ENCODE measurements at places on chromosomes 1 and 21.

DNA sequence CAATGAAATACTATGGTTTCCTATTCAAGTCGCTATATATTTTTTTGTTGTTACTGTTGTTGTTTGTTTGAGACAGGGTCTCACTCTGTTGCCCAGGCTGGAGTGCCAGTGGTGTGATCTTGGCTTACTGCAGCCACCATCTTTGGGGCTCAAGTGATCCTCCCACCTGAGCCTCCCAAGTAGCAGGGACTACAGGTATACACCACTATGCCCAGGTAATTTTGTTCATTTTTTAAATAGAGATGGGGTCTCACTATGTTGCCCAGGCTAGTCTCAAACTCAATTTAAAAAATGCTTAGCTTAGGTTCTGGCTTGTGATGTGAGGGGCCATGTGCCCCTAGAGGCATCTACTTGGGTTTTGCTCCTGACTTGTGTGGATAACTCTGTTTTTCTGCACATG lies 9.8 kb downstream of the RABIF start:
- no peak for DNase-seq

DNA sequence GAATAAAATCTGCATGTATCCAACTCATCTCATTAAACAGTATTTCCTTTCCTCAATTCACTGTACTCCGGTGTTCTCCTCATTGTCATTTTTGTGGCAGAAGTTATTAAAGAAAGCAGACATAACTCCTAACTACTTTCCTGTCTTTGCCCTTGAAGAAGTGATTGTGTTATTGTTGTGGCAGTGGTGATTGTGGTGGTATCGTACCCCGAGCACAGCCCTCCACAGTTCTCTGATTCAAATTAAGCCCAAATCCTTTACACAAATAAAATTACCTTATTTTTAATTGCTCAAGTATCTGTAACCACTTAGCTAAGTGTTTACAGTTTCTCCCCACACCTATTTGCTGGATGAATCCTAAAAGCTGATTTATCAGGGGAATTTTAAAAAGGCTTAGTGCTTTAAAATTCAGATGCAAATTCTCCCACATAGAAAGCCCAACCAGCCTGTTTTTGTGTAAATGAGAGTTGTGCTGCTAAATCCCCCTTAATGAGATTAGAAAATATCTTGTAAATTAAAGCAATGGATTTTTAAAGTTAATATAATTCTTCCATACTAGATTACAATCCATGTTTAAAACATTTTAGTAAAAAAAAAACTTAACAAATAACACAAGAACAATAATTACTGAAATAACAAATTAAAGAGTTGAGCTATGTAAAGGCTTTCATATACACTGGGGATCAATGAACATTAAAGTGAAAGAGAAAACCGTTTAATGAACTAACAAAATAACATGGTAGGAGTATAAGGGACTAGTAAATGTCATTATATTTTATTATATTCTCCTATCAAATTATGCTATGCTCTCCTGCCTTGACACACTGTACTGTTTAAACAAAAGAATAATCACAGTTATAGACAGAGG lies 259.0 kb downstream of the NEGR1 start:
- no peak for DNase-seq

DNA sequence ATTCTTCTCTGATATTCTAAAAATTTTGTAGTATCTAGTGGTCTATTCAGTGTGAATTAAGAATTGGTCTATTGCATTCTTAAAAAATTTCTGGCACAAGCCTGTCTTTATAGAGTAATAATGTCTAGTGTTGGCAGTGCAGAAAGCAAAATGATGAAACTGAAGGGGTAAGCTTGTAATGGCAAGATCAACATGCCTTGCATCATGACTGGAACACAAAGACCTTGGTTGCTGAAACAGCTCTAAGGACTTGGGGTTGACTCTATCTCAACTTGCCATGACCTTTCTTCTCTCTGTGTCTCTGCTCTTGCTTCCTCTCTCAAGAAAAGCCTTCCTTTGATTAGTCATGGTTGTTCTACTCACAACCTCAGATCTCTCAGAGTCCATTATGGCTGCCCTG lies 46.8 kb upstream of the PROX1 start:
- DNase-seq = no peak

GRCh38 chr1:23366598-23366997 lies 3.0 kb downstream of the ZNF436 start:
- no peak for DNase-seq

- no peak for DNase-seq
These were observed 9.9 kb upstream of the MAPKAPK2 start for GRCh38 chr1:206674745-206675175.

DNA sequence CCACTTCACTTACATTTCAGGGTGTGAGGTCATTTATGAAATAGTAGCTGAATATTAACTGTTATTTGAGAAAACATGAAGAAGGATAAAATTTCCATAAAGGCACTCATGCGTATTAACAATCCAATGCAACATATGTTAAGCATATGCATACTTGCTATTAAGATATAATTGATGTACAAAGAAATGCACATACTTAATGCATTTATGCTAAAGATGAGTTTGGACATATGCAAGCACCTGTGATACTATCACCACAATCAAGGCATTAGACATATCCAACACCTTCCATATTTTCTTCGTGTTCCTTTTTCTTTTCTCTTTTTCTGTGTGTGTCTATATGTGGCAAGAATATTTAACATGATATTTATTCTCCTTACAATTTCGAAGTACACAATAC lies 464.8 kb upstream of the BRINP3 start:
- no peak for DNase-seq

DNA sequence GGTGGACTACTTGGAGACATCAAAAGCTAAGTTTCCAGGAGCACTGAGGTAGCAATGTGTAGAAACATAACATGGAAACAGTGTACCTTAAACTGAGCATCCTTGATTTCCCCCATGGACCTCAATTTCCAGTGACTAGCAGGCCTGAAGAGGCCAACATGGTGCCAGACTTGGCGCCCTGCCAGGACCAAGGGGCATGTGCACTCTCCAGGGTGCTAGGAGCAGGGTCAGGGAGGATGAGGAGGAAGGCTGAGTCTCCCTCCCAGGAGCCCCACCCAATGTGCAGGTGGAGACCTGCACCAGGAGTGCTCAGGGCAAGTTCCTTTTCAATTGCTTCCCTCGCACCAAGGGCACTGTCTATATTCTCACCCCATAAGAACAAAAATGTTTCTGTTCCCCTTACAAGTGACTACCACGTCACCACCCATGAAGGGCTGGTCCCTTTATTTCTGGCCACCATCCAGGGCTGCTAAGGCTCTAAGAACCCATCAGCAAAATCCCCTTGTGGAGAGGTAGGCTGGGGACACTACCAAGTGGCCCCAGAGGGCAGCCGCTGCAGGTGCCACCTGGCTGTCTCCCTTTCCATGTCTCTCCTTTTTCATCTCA lies 39.2 kb downstream of the MX1 start:
- no peak for DNase-seq

- no peak for DNase-seq
These were observed 104.9 kb upstream of the SLC2A1 start for GRCh38 chr1:43063394-43064219.

DNA sequence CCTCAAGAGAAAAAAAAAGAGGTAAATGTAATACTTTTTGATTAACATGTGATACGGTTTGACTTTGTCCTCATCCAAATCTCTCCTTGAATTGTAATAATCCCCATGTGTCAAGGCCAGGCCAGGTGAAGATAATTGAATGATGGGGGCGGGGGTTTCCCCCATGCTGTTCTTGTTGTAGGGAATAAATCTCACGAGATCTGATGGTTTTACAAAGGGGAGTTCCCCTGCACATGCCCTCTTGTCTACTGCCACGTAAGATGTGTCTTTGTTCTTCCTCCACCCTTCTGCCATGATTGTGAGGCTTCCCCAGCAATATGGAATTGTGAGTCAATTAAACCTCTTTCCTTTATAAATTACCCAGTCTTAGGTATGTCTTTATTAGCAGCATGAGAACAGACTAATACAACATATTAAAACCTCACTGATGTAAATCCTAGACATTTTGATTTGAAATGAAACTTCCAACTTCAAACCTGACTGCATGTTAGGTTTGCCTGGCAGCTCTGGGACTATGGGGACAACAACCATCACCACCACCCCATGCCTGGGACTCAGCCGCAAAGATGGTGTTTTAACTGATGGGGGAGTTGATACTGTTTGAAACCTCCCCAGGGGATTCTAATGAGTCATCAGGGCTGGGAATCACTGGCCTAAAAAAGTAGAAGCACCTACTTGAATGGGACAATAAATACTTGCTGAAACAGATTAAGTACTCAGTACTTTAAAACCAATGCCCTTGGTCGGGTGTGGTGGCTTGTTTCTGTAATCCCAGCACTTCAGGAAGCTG lies 32.8 kb upstream of the BACH1 start:
- peak; percentile 52 for DNase-seq

- DNase-seq = no peak
These were observed 666 bp downstream of the CSF3R start for GRCh38 chr1:36481771-36482723.

DNA sequence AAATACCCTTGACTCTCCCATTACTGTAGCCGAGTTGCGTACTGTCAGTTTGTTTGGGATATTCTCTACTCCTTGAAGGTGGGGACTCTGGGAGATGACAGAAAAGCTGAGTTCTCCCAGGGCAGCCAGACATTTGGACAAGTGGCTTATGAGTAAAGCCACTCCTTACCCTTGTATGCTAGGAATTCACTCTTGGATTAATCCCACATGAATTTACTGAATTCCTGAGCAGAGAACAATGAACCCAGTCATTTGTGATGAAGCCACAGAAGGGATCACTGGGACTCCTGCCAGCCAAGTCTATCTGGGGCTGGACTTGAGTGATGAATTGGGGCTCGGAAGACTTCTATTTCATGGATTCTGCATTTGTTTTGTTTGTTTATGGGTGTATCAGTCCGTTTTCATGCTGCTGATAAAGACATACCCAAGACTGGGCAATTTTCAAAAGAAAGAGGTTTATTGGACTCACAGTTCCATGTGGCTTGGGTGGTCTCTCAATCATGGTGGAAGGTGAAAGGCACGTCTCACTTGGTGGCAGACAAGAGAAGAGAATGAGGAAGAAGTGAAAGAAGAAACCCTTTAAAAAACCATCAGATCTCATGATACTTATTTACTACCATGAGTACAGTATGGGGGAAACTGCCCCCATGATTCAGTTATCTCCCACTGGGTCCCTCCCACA lies 25.1 kb downstream of the C1orf116 start:
- no peak for DNase-seq

- no peak for DNase-seq
These were observed 18.8 kb downstream of the UCK2 start for GRCh38 chr1:165845992-165846748.

DNA sequence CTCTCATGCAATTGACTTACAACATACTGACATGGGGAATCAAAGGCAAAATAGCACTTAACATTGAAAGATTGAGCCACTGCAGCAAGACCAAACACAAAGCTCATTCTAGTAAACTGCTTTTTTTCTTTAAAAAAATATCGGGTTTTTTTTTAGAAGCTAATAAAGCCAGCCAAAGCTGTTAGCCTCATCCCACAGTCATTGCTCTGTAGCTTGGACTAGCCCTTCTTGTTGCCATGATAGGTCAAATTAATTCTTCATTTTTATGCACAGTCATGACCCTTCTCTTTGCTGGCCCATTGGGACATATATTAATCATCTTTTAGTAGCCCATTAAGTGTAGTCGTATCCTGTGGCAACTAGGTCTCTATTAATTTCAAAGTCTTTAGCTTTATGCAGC lies 231.3 kb downstream of the ADGRL2 start:
- no peak for DNase-seq

GRCh38 chr1:9400425-9401079 lies 107.9 kb downstream of the SPSB1 start:
- DNase-seq = no peak

DNA sequence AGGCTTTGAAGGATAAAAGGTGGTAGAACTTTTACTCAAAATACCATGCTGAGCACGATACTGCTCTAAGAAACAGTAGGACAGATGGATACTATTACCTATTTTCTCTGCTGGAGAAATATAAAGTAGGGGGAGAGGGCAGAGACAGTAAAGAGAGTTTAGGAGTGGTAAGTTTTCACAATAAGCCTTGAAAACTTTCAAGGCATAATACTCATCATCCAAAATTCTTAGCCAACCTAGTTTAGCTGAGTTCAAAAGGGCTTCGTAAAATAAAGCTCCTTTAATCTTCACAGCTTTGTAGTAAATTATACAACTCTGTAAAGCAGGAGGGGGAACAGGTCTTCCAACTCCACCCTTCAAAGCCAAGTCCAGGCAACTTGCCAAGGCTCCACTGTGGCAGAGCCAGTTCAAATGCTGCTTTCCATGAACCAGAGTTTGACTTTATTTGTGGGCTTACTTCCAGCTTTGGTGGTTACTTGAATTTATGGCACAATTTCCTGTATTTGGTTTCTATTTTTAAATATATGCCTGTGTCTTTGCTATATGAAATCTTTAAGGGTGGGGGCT lies 15.5 kb downstream of the TEX38 start:
- no peak for DNase-seq

- DNase-seq = no peak
These were observed 6.2 kb downstream of the LRRC3 start for GRCh38 chr21:44461464-44462001.
